ENCODE measurements at places on chromosomes 12 and 14.

DNA sequence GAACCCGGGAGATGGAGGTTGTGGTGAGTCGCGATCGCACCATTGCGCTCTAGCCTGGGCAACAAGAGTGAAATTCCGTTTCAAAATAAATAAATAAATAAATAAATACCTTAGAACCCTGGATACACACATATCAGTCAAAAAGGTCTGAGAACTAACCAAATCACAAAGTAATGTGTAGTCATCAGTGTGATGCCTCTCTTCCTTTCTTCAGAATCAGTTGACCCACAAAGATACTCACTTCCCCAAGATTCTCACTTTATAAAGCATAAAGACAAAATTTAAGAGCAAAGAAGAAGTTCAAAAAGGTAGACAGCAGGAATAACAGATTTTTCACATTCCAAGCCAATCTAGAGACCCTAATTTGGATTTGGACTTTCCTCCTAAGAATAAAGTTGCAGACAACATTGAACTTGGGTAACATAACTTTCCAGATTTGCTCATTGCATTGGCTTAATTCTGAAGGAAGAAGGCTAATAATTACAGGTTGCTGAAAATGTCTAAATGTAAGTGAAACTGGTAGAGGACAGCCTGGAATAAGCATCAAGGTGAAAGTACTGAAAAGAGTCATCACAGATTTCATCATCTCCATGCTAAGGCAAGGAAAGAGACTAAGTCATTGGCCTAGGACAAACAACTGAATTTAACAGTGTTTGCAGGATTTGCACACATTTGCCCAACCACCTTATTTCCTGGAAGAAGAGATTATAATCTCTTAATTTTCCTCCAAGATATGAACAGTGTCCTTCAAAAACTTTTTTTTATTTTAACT, 17.4 kb downstream of the TMED10 start:
- no peak for DNase-seq

- no peak for DNase-seq
These were observed 2.4 kb downstream of the DYNC1H1 start for GRCh38 chr14:101966742-101967141.

GRCh38 chr12:1908758-1909157, 9.7 kb downstream of the CACNA2D4 start:
- DNase-seq, result no peak

DNA sequence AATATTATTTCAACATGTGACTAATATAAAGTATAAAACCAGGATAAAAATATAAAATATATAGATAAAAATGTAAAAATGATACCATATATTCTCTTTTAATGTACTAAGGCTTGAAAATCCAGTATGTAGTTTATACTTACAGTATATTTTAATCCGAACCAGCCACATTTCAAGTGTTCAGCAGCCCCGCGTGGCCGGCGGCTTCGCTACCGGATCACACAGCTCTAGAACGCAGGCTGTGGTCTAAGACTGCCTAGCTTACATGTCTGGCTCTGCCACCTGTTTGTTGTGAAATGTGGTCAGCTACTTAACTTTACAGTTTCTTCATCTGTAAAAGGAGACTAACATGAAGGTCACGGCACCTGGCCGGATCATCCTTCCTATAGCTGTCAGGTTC, 189.7 kb upstream of the TBX3 start:
- DNase-seq, result no peak

DNA sequence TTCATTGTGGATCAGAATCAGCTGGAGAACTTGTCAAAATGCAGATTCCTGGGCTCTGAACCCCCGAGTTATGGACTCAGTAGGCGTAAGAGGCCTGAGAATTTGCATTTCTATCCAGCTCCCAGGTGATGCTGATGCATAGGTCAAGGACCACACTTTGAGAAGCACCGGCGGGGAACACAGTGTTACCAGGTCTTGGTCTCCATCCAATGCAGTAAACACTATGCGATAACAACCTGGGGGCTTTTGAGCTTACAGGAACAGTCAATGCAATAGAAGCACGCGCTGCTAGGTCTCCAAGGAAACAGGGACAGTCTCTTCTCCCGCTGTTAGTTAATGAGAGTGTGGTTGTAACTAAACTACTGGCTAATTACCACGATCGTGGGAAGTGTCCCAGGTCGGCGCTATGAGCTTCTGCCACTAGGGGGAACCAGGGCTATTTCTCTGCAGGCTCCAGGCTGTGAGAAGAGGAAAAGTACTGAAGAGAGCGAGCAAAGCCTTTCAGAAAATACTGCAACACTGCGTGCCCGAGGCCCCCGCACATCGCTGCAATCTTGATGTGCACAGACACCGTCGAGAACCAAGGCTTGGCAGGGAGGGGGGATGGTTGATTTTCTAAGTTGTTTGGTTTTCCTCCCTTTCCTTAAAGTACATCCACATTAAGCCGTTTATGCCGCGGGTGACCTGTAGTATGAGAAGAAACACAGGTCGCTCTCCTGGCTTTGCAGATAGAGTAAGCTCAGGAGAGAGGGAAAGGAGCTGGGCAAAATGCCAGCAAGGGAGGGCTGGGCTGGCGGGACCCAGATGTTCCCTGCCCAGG, 52.0 kb upstream of the KCNA1 start:
- DNase-seq, result peak; percentile 16

Measured in GM04504 (cell line).